ENCODE measurements at places on chromosomes 5 and 9.
A peak's percentile ranks its signal among the peaks of the same experiment; 100 is the strongest.

GRCh38 chr9:21579743-21580142 lies 97.6 kb upstream of the IFNE start:
- no peak for DNase-seq

DNA sequence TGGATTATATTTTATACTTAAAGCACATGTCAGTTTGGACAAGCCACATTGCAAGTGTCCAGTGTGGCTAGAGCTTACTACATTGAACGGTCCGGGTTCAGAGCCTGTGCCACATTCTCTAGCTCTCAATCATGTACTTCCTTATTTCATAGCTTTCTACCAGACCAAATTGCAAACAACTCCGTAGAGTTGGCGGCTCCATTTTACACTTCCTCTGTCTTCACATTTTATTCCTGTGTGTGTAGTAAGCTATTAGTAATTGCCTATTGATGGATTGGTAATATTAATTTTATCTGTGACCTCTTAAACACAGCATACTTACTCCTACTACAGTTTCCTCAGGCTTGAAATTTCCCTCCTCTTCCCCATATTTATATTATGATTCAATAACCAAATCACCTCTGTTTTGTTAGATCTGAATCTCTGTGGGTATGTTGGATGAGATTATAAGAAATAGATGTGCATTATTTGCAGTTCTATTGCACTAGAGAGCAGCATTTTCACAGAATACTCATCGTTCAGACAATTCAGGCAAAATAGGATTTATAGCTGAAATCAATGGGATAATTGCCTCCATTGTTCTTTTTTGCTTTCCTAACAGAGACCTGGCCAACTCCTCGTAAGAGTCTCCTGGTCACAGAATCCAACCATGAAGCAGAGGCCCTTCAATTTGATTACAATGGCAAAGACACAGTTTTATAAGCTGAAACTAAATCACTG lies 29.0 kb upstream of the C9orf72 start:
- DNase-seq: no peak

DNA sequence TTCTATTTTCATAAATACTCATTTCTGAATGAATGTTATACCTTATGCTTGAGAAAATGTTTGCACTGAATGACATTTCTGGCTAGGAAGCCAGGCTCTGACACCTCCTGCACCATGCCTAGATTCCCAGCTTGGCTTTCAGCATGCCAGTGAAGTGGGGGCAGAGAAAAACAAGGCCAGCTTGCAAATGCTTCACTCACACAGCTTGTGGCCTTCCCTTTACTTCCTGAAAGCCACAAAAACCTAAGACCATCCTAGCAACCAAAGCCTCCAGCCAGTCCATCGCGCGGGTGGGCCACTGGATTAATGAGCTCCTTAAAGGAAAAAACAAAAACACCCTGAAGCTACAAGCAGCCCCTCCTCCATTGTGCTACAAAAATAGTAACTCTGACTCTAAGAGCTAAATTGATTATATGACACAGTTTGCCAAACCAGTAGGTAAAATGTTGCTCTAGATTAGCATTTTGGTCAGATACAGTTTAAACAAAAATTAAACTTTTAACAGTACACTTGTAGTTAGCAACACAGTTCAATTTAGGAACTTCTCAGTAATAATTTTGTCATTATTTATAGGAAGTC lies 159.9 kb downstream of the TSSK1B start:
- no peak for DNase-seq

DNA sequence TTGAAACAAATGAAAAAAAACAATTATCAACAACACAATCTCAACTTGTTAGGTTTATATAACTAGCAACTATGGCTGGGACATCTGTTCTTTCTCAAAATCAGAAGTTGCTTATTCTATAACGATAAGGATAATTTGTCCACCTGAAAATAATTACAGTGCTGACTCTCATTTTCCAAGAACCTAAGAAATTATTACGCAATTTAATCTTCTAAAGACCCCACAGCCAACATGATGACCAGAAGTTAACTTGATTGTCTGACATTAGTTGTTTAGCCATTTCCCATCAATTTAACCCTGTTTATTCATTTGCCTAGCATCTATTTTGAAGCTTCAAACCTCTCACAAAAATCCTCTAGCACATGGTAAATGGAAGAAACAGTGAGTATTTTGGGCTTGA lies 293.8 kb downstream of the ELAVL2 start:
- no peak for DNase-seq

DNA sequence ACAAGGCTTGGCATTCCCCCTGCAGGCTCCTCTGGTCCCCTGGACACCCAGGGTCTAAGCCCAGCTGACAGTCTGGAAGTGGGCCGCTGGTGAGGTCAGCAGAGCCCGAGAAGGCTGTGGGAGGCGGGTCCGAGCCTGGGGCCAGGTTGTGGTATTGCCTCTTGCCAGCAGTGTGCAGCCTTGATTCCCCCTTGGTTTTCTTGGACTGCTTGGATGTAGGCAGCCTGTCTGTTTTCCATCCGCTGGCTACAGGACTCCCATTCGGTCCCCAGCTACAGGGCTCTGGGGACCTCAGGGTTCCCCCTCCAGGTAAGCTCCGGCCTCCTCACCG lies 1.6 kb downstream of the AIF1L start:
- DNase-seq: no peak

DNA sequence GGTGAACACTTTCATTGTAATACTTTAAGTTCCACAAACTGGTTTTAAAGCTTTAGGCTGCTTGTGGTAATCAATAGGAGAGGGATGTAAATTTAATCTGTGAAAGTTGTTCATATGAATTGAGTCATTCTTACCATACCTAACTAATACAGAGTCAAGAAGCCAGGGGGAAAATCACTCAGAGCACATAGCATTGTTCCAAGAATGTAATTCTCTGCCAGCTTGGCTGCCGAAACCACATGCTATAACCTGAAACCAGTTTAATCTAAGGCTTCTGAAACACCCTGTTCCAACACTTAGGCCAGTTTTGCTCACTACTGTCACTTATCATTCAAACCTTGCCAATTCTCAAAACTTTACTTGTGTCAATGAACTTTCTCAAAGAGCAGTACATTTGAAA lies 528.8 kb upstream of the GRAMD2B start:
- DNase-seq: no peak

DNA sequence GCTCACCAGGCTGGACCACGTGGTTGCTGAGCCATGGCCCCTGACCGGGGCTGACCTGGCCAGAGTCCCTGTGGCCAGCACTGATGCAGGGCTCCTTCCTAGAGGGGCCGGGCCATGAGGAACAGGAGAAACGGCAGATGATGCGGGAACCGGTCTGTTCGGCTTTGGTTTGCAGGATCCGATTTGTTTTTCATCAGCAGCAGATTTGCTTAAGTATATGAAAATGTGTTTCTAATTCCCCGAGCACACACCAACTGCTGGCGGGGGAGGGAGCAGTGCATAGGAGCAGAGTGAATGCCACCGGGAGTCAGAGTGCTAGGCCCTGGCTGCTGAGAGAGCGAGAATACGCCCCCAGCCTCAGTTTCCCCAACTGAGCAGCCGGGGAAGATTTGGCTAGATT lies 13.6 kb downstream of the NTNG2 start:
- no peak for DNase-seq

GRCh38 chr9:113289091-113289490 lies 13.6 kb downstream of the PRPF4 start:
- peak; percentile 27 for DNase-seq

- DNase-seq: no peak
Observed at GRCh38 chr5:148864113-148864841, 37.9 kb downstream of the ADRB2 start.

- no peak for DNase-seq
Observed at GRCh38 chr9:82131072-82131471, 142.5 kb downstream of the SPATA31D1 start.

GRCh38 chr5:146209714-146210113 lies 6.3 kb downstream of the RBM27 start:
- no peak for DNase-seq

DNA sequence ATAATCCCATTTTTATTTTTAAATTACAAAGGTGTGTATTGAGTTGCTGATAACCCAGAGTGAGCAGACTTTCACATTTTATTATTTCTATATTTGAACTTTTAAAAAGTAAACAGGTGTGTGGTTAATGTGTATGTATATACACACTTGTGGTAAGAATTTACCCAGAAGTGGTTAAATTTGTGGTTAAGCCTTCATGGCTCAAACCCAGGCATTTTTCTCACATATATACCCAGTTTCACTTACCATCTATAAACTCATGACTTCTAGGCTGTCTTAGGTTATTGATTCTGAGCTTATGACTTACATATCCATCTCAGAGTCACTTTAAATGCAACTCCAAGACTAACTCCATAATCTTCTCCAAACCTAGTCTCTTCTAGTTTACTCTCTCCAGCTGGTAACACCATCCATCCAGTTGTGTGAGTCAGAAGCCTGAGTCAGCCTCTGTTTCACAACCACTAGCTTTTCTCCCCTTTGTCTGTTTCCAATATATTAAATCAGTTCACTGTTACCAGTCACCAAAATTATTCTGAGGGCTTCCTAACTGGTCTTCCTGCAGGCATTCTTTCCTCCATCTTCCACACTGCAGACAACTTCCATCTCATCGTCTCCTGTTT lies 20.2 kb downstream of the ZBED3 start:
- peak; percentile 37 for DNase-seq

- peak; percentile 79 for DNase-seq
Observed at GRCh38 chr5:112921026-112921832, 798 bp downstream of the REEP5 start.

- DNase-seq: no peak
Observed at GRCh38 chr9:110672873-110673510, 4.4 kb downstream of the MUSK start.
